ENCODE measurements at places on chromosomes 12 and 14.

DNA sequence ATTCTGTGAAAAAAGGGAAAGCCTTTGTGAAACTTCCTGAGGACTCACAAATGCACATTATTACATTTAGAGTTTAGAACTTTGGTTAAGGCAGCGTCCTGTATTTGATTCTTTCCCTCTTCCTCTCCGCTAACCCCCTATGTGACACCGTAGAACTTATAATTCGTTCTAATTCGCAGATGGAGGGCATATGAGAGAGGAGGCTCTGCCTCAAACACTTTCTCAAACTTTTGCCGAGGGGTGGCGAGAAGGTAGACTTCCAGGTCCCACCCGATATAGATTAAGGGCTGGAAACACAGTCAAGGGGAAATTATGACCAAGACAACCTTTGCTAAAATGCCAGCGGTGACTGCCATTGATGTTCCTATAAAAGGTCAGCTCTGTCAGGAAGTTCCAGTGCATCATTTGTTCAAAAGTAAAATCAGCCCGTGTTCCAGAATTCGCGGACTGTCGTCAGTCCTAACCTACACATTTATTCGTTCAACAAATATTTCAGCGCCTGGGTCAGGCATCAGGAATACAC is 904 bp upstream of the PAPOLA start:
- DNase-seq: no peak

DNA sequence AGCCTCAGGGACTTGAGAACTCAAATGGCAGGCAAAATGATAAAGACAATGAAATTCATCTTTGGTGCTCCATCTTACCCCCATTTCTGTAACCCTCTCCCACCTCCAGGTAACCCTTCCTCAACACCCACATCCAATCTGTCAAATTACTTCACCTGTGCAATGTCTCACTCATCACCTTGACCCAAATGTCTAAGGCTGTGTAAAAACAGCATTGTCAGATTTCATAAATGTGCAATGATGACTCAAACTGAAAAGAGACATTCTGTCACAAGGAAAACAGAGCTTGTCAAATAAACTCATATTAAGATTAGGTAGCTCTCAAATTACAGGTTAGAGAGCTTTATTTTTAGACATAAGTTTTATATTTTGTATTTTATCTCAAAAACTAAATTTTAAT is 19.9 kb upstream of the COCH start:
- DNase-seq: no peak

- DNase-seq: no peak
Measured at GRCh38 chr12:96176575-96176974, 17.6 kb upstream of the ELK3 start.

- DNase-seq: no peak
Measured at GRCh38 chr14:32472076-32472475, 143.0 kb downstream of the AKAP6 start.

- DNase-seq: no peak
Measured at GRCh38 chr14:93185349-93185720, 218 bp downstream of the LYSET start.

DNA sequence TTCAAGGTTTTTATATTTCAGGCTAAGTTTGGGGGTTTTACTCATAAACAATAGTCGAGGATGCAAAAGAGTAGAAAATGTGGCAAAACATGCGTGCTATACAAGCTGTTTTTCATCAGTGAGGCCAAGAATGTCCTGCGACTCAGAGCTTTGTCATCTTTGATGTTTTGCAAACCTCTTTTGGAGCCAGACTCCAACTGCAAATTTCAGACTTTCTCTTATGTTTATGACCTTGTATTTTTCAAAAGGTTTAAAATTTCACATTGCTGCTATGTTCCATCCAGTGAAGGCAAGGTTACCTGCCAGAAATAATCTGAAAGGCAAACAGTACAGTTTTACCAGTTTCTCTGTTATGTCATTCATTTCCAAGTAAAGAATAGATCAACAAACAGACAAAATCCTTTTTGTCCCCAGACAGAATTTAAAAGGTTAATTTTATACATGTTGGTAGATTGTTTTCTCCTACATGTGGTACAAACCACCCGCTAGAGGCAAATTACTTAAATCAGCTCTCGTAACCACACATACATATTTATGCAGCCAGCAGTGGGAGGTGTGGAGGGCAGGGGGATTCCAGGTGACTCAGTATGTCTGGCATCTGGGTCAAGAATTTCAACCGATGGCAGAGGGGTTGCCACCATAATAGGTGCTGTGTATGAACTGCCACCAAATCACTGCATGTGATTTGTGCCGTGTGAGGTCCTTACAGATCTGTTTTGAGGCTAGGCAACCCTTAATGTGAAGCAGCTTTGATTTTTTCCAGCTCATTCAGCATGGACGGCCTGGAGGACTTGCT is 119.8 kb upstream of the CPM start:
- DNase-seq: peak; percentile 84

GRCh38 chr12:26620907-26621306 is 212.1 kb downstream of the ITPR2 start:
- DNase-seq: no peak

DNA sequence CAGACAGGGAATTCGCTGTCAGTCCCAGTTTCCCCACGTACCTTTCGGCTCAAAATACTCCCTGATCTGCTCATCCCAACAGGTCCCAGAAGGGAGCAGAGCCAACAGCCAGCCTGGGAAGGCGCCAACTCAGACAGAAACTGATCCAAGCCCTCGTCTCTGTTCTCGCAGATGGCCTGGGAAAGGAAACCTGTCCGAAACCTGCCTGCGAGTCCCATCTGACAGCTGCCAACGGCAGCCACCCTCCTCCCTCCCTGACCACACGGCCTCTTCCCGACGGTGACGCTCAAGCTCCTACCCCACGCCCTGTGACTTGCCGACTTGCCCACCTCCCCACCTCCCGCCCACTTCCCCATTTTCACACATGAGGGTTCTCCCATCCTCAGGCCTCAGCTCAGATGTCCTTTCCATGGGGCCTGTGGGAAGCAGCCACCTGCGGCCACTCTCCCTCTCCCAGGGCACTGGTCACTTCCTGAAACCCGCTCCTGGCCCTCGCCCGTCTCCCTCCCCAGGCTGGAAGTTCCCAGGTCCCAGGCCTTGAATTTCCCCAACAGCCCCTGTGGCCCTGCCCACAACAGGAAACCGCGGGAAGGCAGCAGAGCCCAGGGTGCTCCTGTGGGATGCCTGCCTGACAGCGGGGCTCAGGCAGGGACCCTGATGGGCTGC is 60.9 kb upstream of the FBRSL1 start:
- DNase-seq: no peak

DNA sequence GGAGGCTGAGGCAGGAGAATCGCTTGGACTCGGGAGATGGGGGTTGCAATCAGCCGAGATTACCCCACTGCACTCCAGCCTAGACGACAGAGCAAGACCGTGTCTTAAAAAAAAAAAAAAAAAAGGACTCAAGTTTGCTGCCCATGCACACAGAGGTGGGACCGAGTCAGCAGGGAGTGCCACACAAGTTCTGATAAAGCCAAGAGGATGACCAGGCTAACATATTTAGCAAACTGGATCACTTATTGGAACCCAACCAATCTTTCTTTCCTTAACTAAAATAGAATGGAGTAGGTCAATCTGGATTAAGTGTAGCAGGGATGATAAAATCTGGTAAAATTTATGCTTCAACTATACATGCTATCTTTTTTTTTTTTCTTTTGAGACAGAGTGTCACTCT is 190.4 kb upstream of the FOXN3 start:
- peak; percentile 60 for DNase-seq
